ENCODE measurements at places on chromosomes 7 and 10.

DNA sequence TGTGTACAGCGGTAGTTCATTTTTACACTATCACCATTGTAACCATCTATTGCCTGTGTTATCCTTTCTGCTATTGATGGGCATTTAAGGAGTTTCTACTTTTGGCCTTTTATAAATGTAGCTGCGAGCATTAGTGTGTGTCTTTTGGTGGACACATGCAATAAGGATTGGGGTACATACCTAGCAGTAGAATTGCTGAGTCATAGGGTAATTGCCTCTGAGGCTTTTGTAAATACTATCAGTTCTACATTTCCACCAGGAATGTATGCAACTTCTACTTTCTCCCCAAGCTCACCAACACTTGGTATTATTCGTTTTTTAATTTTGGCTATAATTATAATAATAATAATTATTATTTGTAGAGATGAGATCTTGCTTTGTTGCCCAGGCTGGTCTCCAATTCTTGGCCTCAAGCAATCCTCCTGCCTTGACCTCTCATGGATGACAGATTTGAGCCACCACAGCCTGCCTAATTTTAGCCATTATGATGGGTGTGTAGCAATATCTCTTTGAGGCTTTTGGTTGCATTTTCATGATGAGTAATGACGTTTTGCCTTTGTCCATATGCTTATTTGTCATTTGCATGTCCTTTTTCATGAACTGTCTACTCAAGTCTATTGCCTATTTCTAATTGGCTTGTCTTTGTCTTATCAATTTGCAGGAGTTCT lies 277.0 kb downstream of the ACTR3B start:
- DNase-seq = no peak

DNA sequence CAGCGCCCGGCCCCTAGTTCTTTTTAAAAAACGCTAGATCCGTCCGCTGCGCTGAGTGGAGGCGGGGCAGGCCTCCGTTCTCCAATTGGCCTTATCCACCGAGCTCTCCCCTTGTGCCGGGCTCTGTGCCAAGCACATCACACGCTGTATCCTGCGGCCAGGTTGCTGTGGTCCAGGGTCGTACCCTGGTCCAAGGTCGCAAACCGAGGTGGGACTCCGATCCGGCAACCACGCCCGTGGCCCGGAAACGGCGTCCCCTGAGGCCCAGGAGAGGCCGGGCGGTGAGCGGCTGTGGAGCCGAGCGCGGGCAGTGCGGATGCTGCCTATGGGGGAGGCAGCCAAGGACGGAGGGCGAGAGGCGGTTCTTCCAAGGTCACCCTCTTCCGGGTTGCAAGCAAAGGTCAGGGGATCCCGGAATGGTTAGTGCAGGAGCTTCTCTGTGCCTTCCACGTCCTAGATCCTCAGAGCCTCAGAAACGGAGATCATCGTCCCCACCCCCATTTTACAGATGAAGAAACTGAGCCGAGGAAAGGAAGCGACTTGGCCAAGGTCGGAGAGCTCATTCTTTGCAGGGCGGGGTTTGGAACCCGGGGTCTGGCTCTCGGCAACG lies 72.4 kb upstream of the LRRC4 start:
- no peak for DNase-seq

GRCh38 chr7:3043544-3044371 lies at the start of gene CARD11:
CARD11 (minus strand) TSS chr7:3043867; CDS start chr7:2958506, 85,361 bp downstream.
- no peak for DNase-seq

DNA sequence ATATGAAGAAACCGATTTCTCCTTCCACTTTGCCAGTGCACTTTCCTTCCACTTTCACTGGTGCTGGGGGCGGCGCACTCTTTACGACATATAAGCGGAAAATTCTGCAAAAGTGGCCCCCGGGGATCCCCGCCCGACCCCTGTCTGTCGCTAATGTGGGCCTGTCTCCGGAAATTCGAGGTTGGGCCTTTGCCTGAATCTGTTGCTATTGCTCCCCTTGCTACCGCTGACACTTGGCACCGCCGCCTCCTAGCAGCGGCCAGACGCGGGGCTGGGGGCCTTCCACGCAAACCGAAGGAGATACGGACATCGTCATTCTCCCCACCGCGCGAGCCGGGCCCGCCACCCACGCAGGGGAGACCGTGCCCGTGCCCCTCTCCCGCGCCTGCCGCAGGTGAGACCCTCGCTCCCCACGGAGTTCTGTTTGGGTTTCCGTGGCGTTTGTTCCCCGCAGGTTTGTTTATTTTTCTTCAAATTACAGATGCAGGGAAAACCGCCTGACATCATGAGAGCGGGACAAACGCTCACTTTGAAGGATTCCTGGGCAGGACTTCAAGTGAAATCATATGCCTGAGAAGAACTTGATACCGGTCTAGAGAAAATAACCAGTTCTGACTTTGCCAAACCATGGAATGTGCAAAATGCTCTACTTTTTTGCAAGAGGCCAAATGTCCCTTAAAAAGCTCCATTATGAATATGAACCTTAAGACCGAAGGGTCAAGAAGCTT lies 5.0 kb downstream of the TWIST1 start:
- peak; percentile 60 for DNase-seq

GRCh38 chr10:104286939-104287338 lies 18.0 kb downstream of the GSTO2 start:
- no peak for DNase-seq

GRCh38 chr7:18145160-18145559 lies 117.5 kb upstream of the PRPS1L1 start:
- DNase-seq = no peak

GRCh38 chr7:46900312-46901263 lies 681.3 kb downstream of the TNS3 start:
- no peak for DNase-seq

DNA sequence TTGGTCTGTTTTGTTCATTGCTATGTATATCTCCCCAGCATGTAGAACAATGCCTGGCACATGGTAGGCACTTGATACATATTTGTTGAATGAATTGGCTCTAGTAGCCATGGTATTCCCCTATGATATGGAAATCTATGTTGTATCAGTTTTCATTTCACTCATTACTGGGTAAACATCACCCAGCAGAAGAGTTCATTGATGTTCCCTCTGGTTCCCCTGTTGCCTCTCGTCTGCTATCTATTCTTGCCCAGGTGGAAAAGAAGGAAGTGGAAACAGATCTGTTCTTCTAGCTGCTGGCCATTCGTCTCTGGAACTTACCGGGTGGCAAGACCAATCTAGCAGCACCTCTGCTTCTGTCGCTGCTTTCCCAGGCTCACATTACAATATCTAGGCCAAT lies 71.5 kb downstream of the LRRC4 start:
- DNase-seq = no peak

GRCh38 chr10:68231106-68231816 lies 652 bp downstream of the ATOH7 start:
- peak; percentile 19 for DNase-seq

DNA sequence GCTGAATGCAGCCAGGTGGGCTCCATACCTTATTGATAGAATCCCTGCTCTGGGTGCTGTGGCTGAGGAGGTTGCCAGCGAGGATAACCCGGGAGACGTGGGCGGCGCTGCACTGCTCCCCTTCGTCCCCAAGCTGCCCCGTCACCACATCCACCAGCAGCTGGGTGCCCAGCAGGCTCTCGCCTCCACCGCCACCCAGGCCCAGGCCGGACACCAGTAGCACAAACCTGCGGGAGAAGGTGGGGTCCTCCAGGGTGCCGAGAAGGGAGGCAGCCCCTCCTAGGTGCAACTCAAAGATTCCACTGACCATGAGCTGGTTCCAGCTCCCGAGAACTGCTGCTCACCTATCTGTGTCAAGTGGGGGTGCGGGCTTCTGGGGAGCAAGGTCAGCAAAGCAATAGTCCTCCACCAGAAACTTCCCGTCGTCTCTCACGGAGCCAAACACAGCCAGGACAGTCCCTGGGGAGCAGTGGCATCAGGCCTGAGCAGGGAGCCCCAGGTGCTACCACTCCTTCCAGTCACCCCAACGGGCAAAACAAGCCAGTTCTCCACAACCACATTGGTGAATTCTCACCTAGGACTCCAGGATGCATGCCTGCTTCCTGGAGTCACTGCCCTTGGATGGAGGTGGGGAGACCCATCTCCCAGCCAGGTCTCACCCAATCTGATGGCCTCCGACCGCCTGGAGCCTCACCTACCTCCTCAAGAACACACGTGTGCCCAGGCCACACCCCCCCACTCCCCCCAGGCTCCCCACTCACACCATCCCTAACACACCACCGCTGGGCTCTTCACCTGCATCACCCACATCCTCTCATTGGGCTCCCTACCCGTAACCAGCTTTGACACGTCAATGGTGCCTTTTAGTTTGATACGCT lies 6.3 kb downstream of the POLD2 start:
- no peak for DNase-seq

DNA sequence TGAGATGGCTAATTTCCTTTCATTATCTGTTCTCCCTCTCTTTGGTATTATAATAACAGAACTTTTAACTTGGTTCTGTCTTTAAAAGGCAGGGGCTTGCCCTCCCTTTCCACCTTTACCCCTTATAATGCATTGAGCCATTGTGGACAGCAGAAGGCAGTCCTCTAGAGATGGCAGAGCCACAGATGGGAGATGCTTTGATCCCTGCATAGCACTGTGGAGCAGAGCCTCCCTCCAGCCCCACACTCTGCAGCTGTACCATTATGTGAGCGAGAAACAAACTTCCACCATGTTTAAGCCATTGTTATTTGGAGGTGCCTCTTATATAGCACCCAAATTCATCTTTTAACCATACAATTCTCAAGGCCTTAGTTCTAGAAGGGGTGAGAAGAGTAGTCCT lies 78.4 kb downstream of the SEC23IP start:
- DNase-seq = no peak

- DNase-seq = no peak
These were observed 87.9 kb upstream of the NPSR1 start for GRCh38 chr7:34569975-34570699.

DNA sequence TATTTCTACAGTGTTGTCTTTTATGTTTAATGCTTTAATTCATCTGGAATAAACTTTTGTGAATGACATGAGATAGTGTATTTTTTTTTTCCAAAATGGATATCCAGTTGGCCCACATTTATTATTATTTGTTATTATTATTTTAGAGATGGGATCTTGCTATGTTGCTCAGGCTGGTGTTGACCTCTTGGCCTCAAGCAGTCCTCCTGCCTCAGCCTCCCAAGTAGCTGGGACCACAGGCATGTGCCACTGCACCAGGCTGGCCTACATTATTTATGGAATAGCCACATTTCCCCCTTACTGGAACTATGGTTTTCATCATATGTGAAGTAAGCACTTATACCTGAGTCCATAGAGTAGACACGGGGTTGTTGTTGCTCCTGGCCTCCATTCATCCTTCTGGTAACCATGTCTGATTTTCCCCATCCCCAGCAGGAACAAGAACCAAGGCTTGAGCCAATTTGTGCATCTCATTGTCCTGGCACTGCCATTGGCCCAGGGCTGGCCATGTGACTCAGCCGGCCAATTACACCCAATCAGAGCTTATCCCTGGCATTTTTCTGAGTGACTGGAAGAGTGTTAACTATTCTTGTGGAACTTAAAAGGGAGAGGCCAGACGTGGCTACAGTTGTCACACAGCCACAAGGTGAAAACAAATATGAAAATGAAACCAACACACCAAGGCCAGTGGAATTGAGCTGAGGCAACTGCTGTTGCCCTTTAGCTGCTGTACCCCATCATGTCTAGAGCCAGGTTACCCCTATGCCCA lies 23.1 kb downstream of the PRF1 start:
- DNase-seq = no peak

DNA sequence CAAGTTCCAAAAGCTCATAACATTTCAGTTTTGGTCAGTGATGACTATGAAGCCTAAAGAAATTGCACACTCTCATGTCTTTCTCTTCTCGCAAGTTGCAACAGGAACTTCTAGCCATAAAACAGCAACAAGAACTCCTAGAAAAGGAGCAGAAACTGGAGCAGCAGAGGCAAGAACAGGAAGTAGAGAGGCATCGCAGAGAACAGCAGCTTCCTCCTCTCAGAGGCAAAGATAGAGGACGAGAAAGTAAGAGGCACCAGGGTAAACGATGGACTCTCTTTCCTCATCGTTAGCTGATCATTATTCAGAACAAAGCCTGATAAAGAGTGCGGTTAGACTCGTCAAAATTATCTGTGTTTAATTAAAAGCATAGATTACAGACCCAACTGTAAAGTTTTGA lies 94.7 kb downstream of the HDAC9 start:
- peak; percentile 33 for DNase-seq

- no peak for DNase-seq
These were observed 1.5 kb upstream of the JAZF1 start for GRCh38 chr7:28182071-28182471.

DNA sequence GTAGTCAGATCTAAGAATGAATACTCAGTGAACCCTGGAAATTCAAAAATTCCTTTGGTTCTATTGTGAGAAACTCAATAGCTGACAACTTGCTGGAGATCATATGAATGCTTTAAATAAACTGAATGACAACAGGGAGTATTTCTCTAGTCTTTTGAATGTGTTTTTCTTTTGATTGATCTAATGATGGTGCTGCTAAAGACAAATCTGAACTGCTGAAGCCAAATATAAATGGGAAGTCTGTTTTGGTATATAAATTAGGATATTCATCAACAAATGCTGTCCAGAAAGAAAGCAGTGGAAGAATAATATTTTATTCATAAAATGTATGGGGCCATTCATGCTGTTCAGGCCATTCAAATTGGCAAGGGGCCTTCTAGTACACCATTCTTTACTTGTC lies 79.4 kb downstream of the ITGB1 start:
- no peak for DNase-seq

DNA sequence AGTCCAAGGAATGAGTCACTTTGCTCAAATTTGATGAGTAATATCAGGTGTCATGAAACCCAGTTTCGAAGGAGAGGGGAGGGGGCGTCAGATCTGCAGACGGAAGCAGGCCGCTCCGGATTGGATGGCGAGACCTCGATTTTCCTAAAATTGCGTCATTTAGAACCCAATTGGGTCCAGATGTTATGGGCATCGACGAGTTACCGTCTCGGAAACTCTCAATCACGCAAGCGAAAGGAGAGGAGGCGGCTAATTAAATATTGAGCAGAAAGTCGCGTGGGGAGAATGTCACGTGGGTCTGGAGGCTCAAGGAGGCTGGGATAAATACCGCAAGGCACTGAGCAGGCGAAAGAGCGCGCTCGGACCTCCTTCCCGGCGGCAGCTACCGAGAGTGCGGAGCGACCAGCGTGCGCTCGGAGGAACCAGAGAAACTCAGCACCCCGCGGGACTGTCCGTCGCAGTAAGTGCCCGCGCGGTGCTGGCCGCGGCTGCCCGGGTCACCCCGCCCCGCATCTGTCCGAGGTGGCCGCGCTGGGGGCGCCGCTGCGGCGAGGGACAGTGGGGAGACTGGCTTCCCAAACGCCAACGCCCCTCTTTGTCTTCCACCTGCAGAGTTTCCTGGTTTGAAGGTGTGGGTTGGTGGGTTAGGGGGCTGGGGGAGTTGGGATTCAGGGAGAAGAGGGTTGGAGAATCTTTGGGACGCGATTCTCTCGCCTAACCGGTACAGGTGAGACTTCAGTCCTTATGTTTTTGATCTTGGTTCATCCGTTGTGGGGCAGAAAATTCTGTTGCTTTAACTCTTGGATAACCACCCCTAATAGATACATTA lies at the start of gene TAC1:
TAC1 (plus strand) TSS at position 351 of the 829 bp plus-strand sequence. CDS start 527 bp downstream, outside the sequence.
- no peak for DNase-seq

- DNase-seq = no peak
These were observed 50.6 kb downstream of the HIPK2 start for GRCh38 chr7:139727151-139727705.

Measured in inflammatory macrophage treated with lipopolysaccharide for 1 hour (primary cell).